DMS 273 treated with DMSO at 0.1 percent for 48 hours (cell line): ENCODE measurements at places on chromosomes 13 and 19.

DNA sequence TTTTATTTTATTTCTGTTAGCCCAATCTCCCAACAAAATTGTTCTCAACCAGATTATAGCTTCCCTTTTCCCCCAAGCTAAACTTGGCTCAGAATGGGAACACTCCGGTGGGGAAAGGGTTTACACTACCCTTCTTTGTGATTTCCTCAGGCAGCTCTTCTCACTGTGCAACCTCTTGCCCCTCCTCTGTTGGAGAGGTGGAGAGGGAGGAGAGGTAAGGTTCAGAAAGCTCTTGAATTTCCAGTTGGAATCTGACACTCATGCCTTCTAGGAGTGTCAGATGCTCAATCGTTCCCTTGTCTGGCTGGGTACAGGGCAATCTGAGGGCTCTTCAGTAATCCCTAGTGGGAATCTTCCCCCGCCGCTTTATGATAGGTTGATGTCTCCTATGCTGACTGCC is 486.1 kb upstream of the KLF12 start:
- DNase-seq = no peak

- DNase-seq = no peak
Observed at GRCh38 chr13:92994056-92994455, 232.6 kb upstream of the GPC6 start.

DNA sequence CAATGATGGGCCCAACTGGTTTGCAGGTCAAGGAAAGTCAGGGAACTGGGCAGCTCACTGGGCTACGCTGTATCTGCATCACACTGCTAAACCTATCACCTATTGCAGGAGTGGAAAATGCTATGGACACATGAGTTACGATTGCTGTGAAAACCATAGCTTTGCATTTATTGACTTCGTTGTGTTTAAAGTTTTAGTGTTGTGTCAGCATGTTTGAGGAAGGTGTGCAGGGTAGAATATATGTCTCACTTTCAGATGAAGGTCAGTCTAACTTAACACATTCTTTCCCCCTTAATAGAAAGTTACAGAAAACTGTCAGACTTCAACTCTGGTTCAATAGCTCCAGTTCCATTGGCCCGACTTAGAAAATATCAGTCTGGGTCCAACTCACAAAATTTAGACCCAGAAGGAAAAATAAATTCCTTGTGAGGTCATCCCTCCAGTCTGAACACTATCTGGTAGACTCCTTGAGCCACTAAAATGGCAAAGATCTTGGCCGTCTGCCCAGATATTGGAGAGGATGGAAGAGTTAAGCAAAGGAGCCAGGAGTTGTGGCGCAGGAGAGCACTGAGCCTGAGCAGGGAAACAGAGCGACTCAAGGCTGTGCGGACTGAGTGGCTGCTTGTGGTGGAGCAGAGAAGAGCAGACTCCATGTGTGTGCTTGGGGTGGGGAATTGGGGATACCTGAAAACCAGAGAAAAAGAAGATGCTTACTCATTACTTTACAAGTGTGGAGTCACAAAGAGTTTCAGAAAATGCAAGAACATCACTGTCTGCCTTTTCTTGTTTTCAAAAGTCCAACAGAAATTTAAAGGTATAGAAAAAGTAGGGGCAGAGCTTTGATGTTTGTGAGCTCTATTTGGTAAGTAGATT is 518.5 kb downstream of the FGF9 start:
- no peak for DNase-seq

DNA sequence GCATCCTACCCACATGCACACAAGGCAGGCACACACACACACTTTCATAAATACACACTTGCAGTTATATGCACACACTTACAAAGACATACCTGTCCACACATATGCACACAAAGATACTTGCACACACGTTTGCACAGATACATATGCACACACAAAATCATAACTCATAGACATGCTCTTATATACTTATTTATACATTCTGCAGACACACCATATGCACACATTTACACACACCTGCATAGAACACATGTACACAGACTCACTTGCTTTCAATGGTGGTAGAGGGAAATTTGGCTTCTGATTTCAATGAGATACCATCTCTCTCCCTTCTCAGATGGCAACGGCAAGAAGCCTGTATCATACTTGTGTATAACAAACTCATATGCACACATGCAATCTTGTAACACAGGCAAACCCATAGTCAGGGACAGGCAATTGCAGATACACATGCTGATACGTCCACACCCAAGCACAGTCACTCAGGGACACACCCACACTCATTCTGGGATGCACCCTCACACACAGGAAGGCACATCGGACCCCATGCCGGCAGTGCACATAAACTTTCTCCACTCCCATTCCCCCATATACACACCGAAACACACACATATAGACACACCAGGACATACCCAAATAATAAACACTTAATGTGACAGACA is 24.7 kb downstream of the OLFM2 start:
- no peak for DNase-seq

- DNase-seq = peak; percentile 34
Observed at GRCh38 chr13:24742294-24742693, 21.7 kb upstream of the RNF17 start.

GRCh38 chr13:23411220-23411619 is 22.3 kb downstream of the SACS start:
- DNase-seq = no peak

GRCh38 chr19:1856698-1857603 is 6.4 kb downstream of the KLF16 start:
- DNase-seq = no peak

GRCh38 chr13:51156648-51157047 is 45.6 kb upstream of the C13orf42 start:
- no peak for DNase-seq

DNA sequence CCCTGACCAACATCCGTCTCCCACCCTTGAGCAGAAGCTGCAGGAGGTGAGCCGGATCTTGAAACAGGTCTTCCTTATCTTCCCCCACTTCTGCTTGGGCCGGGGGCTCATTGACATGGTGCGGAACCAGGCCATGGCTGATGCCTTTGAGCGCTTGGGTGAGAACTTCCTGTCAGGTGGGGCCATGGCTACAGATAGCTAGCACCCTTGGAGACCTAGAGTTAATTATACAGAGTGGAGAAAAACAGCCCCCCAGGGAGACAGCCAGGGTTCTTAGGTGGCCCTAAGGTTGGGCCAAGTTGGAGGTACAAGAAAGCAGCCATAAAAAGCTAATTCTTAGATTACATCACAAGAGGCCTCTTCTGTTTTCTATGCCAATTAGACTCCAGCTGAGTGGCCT is 8.9 kb upstream of the ARHGAP45 start:
- DNase-seq = no peak

- DNase-seq = no peak
Observed at GRCh38 chr19:919199-920050, 2.3 kb downstream of the KISS1R start.

DNA sequence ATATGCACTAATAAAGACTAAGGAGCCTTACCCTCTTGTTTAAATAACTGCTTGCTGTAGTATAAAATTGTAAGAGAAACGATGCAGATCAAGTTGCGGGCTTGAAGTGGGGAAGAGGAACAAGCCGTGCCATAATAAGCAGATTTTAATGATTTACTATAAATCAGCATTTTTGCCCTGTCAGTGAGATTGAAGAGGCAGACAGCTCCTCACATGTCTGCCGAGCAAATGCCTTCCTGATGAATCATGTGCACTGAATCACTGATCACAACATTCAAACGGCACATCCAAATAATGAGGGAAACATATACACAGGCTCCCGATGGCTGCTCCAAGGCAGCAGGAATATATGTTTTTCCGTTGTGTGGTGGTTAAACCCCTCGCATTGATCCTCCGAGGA is 282.9 kb downstream of the TSHZ3 start:
- DNase-seq = no peak

DNA sequence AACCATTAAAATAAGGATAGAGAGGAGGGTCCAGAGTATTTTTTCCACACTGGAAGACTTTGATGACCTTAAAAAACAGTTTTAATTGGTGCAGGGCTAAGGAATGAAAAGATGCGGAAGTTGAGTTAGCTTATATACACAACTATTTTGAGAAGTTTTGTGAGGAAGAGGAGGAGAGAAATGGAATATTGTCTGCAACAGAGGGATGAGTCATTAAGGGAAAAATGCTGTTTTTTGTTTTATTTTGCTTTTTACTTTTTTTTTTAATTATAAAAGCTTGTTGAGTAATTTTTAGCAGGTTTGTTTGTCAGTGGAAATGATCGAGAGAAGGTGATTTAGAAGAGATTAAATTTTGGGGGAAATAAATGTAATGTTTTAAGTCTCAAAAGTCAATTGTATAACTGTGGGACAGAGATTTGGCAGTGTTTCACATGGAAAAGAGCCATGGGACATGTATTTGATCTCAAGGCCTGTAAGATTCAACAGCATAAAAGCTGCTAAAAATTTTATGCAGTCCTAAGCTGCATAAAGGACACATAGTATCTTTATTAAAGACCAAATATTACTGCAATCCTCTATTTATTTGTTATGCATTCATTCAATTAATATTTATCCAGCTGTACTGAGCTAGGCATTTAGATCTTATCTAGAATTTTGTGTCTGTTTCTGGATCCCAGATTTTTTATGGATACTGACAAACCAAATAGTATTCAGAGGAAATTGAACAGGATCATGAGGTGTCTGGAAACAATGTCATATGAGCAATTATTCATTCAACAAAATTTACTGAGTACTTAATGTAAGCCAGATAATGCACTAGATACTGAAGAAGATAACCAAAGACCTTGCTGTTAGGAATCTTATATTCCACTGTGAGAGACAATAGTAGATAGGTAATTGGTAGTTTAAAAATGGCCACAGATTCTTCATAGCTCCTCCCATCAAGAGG is 72.7 kb downstream of the DNAJC15 start:
- DNase-seq = no peak

GRCh38 chr19:2184422-2184975 is 20.8 kb downstream of the DOT1L start:
- DNase-seq = no peak

- no peak for DNase-seq
Observed at GRCh38 chr19:35990156-35990555, 4.8 kb upstream of the SDHAF1 start.

GRCh38 chr19:7441468-7442146 is 47.2 kb downstream of the PEX11G start:
- DNase-seq = no peak

GRCh38 chr19:2234996-2235380 is 1.1 kb downstream of the PLEKHJ1 start:
- DNase-seq = no peak

DNA sequence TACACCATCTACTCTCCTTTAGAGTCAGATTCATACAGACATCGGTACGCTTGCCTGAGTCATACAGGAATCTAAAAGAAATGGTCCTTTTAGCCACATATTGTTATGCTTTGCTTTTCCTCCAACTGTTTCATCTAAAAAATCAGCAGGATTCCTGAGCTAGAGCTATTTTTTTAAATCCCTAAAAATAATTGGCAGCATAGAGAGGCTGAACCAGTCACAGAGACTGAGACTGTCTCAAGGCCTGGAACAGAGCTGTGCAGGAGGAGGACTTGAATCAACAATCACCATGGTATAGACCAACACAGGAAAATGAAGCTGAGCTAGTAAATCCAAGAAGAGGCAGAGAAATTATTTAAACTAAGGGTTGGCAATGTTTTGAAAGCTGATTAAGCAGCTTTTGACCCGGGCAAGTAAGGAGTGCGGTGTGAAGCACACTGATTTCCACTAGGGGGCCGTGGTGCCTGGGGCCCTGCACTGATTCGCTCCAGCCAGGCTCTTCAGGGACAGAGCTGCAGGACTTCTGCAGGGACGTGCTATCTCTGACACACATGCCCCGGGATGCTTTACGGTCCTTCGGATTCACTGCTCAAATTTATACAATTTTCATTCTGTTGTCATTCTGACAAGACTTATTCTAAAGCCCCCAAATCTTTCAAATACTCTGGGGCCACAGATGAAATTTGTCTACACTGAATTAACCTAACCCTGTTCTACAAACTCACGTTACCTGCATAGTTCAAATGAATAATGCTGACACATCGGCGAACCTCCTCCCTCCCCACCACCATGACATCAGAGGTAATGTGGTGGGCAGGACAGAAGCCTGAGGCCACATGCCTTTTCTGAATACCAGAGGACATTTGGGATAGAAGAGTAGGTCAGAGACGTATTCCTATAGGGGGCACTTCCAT is 87.6 kb upstream of the SLC15A1 start:
- peak; percentile 3 for DNase-seq

- DNase-seq = no peak
Observed at GRCh38 chr19:38247734-38248268, 8.4 kb downstream of the PPP1R14A start.

DNA sequence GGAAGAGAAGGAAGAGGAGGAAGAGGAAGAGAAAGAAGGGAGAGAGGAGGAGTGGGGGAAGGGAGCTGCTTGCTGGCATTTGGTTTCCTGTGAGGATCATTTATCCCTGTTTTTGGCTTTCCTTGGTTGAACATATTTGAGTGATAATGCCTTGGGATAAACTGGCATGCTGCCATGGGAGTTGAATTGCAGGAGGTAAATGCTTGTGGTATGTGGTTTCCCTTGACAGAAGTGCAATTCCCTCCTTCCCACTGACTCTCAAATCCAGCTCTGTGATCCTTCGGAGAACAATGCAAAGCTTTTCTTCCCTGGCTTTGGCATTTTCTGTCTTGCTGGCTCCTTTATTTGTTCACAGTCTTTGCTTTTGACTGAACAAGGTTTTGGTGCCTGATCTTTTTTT is 27.2 kb upstream of the CBY2 start:
- no peak for DNase-seq

GRCh38 chr13:80132741-80133601 is 208.0 kb downstream of the SPRY2 start:
- DNase-seq = no peak

DNA sequence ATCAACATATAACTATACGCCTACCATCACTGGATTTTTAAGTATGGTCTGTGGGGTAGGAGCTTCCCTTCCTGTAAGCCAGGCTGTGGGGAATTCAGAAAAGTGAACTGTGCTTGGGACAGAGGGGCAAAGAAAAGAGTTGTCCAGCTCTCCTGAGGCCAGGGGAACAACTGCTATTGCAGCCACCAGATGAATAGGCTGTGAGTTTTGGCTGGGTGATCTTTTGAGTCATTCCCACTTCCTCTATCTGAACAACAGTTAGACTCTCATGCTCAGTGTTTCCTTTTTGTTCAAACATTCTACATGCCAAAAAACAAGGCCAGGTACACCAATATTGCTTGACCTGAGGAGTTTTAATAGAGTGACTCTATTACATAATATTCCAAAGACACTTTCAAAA is 426.2 kb upstream of the DACH1 start:
- DNase-seq = no peak

GRCh38 chr13:96728463-96728862 is 265.8 kb downstream of the OXGR1 start:
- DNase-seq = no peak

DNA sequence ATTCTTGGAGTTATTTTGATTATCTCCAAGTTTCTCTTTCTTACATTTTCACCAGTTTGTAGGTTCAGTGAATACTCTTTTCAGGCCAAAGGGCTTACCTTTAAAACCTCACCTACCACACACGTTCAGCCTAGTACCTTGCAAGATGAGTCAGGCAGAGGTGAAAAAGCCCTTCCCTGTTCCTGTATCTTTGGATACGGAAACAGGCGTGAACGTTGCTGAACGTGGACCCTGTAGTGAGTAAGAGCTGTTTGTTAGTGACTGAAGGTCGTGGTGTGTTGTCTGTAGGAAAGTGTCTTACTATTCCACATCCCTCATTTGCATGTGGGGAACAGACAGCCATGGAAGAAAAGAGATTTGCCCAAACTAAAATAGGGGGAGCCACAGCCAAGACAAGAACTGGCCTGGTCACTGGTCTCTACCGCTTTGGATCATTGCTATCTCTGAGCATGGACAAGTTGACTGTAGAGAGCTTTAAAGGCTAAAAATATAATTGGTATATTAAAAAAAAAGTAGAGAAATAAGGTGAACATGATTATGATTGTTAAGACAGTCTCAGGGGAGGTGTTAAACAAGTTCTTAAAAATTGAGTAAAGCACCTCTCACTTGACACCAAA is 3.5 kb downstream of the CEBPG start:
- no peak for DNase-seq
